Heart left ventricle (tissue), 16 donors: ENCODE measurements at places on chromosomes 4 and X. TPM values are rescaled to one million over a fixed set of nuclear protein-coding genes. Genes with fewer than 3 reads are reported as not detected.

ADH1B gene
- 304 TPM for total RNA-seq

DNA sequence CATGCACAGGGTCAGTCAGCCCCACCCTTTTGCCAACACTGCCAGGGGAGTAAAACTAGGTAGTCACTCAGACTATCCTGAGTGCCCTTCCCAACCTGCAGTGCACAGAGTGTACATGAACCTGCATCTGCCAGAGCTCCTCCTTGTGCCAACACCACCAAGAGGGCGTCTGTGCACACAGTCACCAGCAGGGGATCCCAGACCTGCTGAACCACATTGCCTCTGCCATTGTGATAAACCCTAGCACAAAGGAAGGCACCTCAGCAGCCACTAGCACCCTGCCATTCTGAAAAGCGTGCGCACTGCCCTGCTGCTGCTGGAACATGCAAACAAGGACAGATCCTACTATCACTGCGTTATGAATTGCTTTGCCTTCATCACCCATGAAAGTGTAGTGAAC is 247.8 kb upstream of the POU3F4 start:
- DNase-seq: no peak

- no peak for DNase-seq
Measured at GRCh38 chrX:51598899-51599298, 19.8 kb downstream of the CENPVL3 start.

CDX4 gene
- total RNA-seq: not detected

- DNase-seq: no peak
Measured at GRCh38 chr4:120691106-120691505, 231.4 kb downstream of the PRDM5 start.

DNA sequence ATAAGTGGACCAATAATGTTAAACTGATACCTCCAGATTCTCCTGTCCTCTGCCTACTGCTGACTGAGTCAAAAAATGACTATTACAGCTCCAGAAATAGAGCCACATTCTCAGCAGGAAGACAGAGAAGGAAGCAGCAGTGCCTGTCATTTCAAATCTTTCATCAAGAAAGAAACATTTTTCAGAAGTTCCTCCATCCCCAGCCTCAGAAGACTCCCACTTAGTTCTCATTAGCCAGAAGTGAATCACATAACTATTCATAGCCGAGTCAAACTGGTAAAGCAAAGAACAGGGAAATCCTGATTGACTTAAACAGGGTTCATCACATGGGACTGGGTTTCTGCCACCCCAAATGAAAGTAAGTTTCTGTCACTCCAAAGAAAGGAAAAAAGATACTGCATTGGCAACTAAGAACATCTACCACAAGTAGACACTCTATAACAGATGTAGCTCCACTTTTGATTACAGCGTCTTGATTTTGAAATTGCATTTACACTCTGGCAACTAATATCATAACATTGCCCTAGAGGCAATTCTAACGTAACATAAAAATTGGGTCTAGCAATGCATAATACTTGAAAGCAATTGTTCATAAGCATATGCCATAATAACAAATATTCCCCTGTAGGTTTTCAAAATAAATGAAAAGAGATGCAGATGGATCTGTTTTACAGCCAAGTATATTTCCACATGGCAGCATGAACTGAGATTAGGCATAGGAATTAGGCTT is 599.8 kb downstream of the GALNTL6 start:
- DNase-seq: no peak

DNA sequence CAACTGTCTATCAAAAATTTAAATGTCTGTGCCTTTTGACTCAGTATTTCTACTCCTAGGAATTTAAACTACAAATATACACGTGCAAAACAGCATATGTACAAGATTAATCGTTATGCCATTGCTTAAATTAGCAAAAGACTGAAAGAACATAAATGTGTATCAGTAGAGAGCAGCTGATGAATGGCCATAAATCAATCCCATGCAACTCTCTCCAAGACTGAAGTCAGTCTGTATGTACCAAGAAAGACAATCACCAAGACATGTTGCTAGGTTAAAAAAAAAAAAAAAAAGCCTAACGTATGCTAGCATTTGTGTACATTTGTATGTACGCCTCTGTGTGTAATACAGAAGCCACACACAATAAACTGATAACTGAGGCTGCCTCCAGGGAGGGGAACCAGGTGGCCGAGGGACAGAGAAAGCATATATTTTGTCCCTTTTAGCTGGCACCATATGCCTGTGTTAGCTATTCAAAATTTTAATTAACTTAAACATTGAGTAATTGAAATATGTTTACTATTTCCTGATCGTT is 130.7 kb downstream of the SH3KBP1 start:
- DNase-seq: no peak

- peak; percentile 80 for DNase-seq
Measured at GRCh38 chr4:54217642-54218495, 11.2 kb upstream of the PDGFRA start.

ASB9 gene
- total RNA-seq: 0.45 TPM

- DNase-seq: peak; percentile 73
Measured at GRCh38 chrX:154051201-154051810, 31.6 kb upstream of the IRAK1 start.

TEX13D gene
- not detected for total RNA-seq

- peak; percentile 83 for DNase-seq
Measured at GRCh38 chr4:1720163-1720983, 750 bp downstream of the TMEM129 start.

GPR78 gene
- not detected for total RNA-seq
